ENCODE measurements at places on chromosomes 6 and 20.

GRCh38 chr6:142485256-142485655 lies 183.4 kb downstream of the ADGRG6 start:
- DNase-seq: no peak

GRCh38 chr6:156174031-156174890 lies 602.9 kb upstream of the ARID1B start:
- DNase-seq: no peak

- no peak for DNase-seq
Measured at GRCh38 chr6:88374553-88374952, 208.4 kb upstream of the CNR1 start.

DNA sequence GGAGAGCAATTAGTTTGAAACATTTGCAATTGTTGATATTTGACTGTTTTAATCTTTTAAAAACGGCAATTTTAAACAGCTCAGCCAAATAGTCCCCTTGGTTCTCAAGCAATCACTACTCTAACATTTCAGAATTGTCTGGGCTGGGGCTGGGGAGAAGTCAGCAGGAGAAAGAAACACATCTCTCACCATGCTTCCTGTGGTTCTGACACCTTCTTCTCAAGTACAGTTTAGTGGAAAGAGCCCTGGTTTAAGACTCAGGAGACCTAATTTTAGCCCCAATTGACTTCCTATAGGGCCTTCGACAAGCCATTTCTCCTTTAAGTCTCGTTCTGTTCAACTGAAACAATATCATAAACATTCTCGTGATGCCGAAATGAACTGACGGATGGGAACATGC lies 168.4 kb upstream of the CDYL start:
- no peak for DNase-seq
